NCI-H2029 treated with DMSO at 0.1 percent for 48 hours (cell line): ENCODE measurements at places on chromosomes 6 and 20.

GRCh38 chr6:160188773-160189172 lies 67.2 kb downstream of the SLC22A1 start:
- no peak for DNase-seq

DNA sequence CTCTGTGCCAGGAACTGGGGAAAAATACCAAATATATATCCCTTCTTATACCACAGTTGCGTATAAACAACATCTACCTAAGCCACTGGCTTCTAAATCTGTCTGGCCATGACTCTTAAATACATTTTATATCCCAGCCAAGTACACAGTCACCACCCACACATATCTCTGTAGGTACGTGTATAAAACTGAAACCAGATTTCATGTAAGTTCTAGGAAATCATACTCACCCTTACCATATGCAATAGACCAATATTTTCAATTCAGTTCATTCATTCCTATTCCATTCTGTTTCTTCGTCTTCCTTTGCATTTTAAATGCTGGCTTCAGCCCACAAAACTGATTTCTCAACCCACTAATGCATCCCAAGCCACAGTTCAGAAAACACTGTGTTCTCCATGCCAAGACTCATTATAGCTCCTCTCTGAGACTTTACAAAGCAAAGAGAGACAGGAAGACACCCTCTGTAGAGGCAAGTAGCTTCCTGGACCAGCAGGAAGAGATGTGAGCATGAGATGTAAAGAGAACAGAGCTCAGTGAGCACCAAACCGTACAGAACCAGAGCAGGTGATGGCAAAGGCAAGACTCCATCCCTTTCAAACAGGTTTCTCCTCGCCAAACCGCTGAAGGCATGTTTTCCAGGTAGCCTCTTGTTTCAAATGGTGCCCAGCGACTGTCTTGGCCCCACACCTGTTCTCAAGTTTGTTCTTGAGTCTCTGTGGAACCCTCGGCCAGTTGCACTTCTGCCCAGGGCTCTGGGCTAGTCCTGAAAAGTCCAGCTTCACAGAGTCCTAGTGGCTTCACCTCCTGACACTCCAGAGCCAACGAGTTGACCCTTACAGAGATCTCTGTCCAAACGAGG lies 18.7 kb downstream of the FAM50B start:
- DNase-seq: no peak

- no peak for DNase-seq
Measured at GRCh38 chr6:43186706-43187105, 4.7 kb downstream of the CUL9 start.

GRCh38 chr6:31811645-31812044 lies 3.4 kb downstream of the HSPA1L start:
- no peak for DNase-seq

DNA sequence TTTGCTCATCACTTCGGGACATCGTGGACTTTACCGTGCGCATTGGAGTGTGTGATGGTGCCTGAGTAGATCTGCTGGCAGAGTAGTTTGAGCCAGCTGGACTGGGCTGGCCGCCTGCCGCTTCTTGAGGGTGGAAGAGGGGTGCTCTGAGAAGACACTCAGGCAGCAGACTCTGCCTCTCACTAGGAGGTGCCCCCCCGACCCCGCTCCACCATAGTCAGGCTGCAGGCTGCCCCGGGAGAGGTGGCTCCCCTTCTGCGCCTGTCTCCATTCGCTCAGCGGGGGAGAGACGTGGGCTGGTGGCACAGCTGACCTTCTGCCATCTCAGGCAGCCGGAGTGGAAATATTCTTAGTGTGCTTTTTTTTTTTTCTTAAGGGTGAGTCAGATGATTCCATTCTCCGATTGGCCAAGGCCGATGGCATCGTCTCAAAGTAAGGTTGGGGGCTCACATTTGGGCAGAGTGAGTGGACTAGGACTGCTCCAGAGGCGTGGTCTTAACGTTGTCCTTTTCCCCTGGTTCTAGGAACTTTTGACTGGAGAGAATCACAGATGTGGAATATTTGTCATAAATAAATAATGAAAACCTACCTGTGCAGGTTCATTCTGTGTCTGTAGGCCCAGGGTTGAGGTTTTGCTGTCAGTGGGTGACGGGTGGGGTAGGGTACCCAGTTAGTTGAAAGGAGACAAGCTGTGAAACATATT lies 1.2 kb downstream of the RPS21 start:
- DNase-seq: no peak

DNA sequence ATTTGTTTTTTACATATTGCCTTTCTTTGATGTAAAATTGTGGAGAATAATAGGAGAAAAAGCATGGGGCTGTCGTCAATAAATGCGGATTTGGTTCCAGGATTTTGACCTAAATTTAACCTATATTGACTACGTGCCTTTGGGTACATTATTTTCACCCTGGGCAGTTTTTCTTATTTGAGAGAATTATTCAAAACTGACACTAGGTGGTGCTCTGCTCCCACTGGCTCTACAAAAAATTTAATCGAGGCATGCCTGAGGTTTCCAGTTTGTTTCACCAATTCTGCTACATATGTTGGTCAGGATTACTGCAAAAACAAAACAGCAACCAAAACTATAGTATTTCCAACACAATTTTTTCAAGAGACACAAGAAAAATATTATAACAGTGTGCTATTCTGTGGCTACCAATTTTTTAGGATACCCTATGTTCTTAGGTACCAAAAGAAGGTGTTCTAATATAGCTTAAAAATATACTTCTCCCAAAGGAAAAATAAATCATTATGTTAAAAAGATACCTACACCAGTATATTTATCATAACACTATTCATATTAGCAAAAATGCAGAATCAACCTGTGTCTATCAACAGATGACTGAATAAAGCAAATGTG lies 48.6 kb upstream of the FABP7 start:
- DNase-seq: peak; percentile 54

GRCh38 chr6:143394389-143394788 lies 56.1 kb downstream of the ADAT2 start:
- DNase-seq: no peak

- no peak for DNase-seq
Measured at GRCh38 chr20:43477619-43478018, 19.9 kb downstream of the SRSF6 start.

DNA sequence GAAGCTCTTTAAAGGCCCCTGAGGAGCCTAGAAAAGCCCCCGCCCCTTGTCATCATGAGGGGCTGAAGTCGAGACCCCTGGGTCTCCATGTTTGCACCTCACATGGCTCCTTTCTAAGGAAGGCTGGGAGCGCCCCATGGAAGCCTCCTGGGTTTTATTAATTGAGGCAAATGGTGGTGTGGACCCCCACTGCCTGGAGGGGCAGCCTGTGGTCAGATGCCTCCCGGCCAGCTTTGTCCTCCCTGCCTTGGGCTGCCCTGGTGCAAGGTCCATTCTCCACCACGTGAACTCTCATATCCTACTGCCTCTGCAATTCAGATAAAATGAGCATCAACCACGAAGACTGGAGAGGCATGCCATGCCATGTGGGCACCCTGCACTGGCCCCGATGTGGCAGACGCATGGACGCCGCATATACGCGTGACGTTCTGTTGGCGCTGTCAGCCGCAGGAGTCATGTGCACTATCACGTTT lies 295.5 kb downstream of the TAF4 start:
- DNase-seq: no peak

DNA sequence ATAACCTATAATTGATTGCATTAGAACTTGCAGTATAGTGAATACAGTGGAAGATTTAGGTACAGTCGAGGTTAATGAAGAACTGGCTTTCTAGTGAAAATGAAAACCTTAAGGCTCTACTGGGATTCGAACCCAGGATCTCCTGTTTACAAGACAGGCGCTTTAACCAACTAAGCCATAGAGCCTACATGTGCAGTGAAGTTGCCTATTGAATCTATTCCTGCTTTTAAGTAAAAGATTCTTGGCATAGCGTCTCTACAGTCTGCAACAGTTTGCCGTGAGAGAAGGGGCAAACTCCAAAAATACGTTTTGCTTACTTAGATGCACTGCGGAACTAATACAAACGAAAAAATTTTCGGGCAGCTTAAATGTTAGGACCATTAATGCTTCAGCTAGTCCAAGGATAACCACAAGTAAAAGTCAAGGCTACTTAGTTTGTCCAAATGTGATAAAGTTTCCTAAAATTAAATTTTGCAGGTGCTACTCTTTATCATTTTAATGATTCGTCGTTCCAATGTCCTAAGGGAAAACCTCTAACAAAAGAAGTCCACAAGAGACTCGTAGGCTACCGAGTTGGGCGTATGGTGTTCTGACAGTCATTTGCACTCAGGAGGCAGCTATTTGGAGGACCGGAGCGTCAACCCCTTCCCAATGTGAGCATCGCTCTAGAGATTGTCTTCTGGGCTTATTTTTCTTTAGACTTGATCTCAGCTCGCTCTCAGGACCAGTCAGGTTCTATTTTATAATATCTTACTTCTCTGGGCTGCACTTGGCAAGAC lies 31.3 kb upstream of the ZSCAN23 start:
- no peak for DNase-seq
